ENCODE measurements at places on chromosomes 2 and 18. TPM values are rescaled to one million over a fixed set of nuclear protein-coding genes. Genes with fewer than 3 reads are reported as not detected.

DNA sequence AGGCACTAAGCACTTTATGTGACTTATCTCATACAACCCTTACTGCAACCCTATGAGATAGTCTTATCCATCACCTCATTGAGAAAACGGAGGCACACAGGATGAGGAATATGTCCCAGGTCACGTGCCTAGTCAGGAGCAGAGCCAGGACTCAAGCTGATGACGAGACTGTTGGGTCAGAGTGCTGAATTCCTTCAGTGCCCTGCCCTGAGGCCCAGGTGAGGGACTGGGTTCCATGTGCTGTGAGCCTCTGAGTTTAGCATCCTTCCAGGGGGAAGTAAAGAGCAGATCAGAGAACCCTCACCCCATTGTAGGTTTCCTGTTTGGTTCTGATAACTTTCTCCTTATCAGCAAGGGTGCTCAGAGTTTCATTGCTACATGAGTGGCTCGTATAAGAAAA is 11.7 kb upstream of the EDAR start:
- no peak for DNase-seq

The NGEF gene
- total RNA-seq = 0.52 TPM

- DNase-seq = no peak
Measured at GRCh38 chr2:215699018-215699417, 263.1 kb upstream of the FN1 start.

The C2orf78 gene
- total RNA-seq = not detected

- DNase-seq = no peak
Measured at GRCh38 chr2:180597179-180597578, 383.2 kb upstream of the UBE2E3 start.

The NCKAP5 gene
- total RNA-seq = 0.33 TPM

- no peak for DNase-seq
Measured at GRCh38 chr18:4636967-4637366, 181.9 kb upstream of the DLGAP1 start.

GRCh38 chr2:147425437-147426029 is 419.3 kb upstream of the ACVR2A start:
- no peak for DNase-seq

GRCh38 chr2:109016376-109016775 is 27.4 kb upstream of the EDAR start:
- DNase-seq = no peak

DNA sequence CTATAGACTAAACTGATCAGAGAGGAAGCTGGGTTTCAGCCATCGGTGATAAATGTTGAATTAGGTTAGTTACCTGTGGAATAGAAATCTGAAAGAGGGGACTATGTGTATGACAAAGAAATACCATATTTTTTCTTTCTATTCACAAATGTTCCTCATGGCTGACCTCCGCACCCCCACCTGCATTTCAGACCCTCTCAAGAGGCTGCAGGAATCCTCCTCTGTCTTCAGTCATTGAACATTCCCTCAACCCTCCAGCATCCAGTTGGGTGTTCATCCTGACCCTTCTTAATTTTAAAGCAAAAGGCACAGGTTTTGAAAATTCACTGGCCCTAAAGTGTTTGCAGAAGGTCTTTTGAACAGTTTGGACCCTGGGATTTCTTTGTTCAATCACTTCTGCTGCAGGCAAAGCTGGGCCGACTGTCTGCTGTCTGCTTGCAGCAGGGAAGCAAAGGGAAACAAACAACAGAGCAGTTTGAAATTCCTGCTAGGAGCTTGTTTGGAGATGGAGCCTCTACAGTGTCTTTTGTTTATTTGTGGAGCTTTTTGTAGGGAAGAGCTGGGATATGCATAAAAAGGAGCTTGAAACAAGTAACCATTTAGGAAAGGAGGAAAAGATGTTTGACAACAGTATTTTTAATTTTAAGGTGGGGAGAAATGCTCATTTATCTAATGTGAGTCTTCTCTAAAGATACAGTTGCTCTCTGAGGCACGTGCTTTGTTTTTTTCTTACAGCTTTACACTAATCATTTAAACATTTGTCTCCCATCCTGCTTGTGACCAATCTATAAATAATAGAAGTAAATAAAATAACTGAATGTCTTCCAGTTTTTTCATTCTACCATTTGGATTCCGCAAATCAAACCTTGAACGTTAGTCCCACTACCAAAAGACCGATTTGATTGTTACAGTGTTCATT is 213.3 kb upstream of the MMADHC start:
- no peak for DNase-seq

The KYNU gene
- total RNA-seq = 9.4 TPM

DNA sequence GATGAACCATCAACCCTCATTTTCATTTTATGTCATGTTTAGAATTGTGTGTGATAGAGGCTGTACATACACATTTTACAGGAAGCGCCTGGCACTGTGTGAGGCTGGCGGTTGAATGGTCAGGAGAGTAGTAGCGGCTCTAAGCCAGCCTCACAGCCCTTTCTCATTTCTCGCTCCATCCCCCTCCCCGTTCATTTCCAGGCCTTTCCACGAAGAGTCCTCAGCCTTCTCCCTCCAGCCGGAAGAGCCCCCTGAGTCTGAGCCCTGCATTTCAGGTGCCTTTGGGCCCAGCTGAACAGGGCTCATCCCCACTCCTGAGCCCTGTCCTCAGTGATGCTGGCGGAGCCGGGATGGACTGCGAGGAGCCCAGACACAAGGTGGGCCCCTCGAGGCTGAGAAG is 51.8 kb downstream of the STK25 start:
- DNase-seq = no peak

GRCh38 chr2:125455110-125455509 is 1200.8 kb upstream of the GYPC start:
- DNase-seq = no peak

GRCh38 chr18:36199691-36200295 is 12.5 kb downstream of the MOCOS start:
- DNase-seq = no peak

GRCh38 chr2:235028646-235029045 is 76.8 kb downstream of the SH3BP4 start:
- DNase-seq = no peak

The STAT4 gene
- 4.0 TPM for total RNA-seq

The EMX1 gene
- total RNA-seq = not detected

- DNase-seq = no peak
Measured at GRCh38 chr2:17184512-17184911, 333.7 kb downstream of the RAD51AP2 start.

GRCh38 chr2:159175182-159175581 is 111.3 kb downstream of the WDSUB1 start:
- DNase-seq = no peak

- no peak for DNase-seq
Measured at GRCh38 chr18:13362607-13363006, 144.0 kb downstream of the LDLRAD4 start.

DNA sequence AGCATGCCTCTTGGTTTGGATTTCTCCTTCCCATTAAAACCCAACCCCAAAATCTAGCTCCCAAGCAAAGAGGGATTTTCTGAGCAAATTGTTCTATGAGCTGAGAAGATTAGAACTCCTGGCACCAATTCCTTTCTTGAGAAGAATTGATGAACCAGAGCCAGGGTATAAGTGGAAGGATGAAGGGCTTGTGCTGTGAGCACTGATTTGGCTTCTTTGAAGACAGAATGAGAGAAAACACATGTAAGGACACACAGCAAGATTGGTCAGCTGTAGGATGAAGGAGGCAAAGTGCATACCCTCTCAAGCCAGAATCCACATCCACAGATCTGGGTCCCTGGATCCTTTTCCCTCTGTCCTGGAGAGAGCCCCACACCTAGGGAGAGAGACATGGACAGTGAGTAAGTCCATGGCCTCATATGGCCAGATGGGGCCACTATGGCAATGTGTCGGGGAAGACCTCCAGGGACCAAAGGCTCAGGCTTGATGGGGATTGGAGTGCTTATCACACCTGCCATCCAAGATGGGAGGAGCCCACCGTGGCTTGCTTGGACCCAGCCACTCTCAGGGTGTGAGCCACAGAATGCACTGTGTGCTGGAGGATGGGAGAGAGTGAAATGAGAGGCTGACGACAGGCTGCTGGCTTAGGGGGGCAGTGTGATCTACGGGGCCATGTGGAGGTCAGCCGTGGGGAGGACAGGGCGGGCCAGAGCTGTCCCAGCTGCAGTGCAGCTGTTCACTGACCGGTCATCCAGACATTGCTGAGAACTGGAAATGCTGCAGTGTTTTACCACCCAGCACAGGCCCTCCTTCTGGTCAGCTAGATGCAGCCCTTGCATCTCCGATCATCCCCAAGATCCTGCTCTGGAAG is 339.8 kb downstream of the CYP26B1 start:
- no peak for DNase-seq

The TTLL4 gene
- 6.3 TPM for total RNA-seq

The HSBP1L1 gene
- 7.2 TPM for total RNA-seq

DNA sequence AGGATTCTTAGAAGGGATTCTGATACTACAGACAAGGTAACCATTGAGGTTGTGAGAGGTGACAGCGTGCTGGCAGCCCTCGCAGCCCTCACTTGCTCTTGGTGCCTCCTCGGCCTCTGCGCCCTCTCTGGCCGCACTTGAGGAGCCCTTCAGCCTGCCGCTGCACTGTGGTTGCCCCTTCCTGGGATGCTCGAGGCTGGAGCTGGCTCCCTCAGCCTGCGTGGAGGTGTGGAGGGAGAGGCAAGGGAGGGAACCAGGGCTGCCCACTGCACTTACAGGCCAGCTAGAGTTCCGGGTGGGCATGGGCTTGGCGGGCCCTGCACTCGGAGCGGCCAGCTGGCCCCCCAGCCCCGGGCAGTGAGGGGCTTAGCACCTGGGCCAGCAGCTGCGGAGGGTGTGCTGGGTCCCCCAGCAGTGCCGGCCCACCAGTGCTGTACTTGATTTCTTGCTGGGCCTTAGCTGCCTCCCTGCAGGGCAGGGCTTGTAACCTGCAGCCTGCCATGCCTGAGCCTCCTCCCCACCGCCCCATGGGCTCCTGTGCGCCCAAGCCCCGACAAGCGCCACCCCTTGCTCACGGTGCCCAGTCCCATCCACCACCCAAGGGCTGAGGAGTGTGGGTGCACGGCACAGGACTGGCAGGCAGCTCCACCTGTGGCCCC is 23.9 kb upstream of the RIT2 start:
- DNase-seq = no peak

GRCh38 chr2:180325416-180326120 is 318.5 kb upstream of the CWC22 start:
- no peak for DNase-seq

The BOLL gene
- total RNA-seq = not detected

The IL18RAP gene
- 0.42 TPM for total RNA-seq

The MAP3K19 gene
- not detected for total RNA-seq

- no peak for DNase-seq
Measured at GRCh38 chr2:103739186-103739585, 977.4 kb downstream of the TMEM182 start.

The C2orf80 gene
- total RNA-seq = not detected

DNA sequence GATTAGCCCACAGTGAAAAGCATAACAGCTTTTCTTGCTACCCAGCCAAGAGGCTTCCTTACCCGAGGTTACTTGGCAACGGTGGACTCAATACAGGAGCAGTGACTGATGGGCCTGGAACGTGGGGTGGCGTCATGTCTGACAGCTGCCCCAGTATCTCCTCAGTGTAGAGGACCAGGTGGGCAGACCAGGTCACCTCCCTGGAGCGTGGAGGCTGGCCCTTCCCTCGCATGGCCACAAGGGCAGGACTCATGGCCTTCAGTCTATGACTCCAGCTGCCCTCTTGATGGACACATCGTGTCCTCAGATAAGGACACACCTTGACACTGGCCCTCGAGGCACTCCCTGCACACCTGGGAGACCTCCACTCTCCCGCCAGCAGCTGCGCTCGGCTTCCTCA is 6.4 kb downstream of the ASPRV1 start:
- DNase-seq = no peak

The KLHL14 gene
- total RNA-seq = 0.50 TPM

DNA sequence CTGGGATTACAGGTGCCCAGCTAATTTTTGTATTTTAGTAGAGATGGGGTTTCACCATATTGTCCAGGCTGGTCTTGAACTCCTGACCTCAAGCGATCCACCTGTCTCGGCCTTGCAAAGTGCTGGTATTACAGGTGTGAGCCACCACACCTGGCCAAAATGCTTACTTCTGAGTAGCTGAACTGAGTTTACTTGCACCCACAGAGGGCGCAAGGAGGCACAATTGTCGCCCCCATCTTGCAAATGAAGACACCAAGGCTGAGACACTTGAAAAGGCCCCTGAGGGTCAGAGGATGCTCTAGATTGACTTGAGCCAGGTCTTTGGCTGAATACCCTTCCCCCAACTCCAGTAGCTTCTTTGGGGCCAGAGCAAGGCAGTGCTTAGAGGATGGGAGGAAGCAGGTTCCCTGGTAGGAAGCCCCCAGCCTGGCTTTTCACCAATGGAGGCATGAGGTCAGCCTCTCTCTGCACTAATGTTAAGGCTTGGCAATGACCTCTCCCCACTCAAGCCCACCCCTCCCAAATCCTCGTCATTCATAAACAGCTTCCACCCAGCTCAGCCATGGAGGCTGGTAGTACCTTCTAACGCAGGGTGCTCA is 14.5 kb upstream of the KIF1A start:
- DNase-seq = no peak

DNA sequence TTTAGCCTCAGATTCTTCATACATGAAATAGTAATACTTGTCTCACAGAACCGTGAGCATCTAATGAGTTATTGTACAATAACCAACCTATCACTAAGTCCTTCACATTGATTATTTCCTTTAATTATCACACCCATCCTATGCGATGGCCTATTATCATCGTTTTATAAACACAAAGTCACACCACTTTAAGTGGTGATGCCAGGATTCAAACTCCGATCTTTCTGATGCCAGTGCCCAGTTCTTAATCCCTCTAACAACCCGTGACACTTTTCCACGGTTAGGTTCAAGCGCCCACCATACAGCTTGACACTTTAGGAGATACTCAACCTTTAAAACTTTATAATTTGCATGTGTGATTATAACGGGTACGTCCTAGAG is 523 bp upstream of the ALMS1 start:
- no peak for DNase-seq

DNA sequence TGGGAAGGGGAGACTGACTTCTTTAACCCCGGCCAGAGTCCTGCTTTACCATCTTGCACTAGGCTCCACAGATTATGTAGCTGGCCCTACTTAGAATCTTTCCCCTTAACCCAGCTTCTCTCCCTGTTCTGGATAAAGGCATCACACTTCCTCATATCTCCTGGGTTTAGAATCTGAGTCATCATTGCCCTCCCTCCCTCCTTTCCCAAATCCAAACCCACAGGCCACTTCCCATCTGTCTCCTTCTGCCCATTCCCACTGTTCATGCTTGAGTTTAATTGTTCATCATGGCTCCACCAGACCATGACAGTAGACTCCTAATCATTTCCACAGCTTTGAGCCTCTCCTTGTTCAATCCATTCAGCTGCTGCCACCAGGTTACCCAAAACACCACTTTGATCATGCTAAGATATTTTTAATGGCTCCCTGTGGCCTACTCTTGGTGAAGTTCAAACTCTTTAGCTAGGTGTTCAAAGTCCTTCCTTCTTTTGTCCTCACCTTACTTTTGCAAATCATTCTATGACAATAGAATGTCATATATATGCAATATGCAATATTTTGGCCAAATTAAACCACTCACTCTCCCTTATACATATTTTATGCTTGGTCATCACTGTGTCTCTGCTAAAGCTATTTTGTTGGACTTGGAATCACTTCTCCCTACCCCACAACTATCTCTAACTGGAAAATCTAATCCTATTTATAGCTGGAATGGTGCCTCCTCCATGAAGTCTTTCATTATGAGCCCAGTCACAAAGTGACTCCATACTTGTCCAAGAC is 5.5 kb downstream of the PDE11A start:
- DNase-seq = no peak

- no peak for DNase-seq
Measured at GRCh38 chr2:235300368-235301201, 193.3 kb upstream of the AGAP1 start.

GRCh38 chr2:120984452-120985173 is 248.9 kb downstream of the GLI2 start:
- no peak for DNase-seq

The FAM124B gene
- 4.9 TPM for total RNA-seq
